IPS DF 6.9 (cell line): ENCODE measurements at places on chromosomes 5 and 9.

DNA sequence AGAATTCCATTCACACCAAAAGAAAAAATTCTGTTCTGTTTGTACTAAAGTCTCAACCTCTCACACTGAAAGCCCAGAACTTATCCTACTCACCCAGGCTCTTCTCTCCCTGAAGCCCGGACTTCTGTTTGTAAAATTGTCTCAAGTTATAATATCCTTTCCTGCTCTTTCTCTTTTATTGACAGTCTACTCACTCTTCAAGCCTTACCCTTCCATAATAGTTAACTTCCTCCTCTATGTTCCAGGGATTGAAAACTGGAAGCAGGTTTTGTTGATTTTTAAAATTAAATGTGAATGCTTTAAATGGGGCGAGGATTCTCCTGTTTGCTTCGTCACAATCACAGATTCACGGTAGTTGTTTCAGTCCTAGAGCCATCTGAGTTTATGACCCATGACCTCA is 51.7 kb upstream of the CCDC112 start:
- no peak for DNase-seq

DNA sequence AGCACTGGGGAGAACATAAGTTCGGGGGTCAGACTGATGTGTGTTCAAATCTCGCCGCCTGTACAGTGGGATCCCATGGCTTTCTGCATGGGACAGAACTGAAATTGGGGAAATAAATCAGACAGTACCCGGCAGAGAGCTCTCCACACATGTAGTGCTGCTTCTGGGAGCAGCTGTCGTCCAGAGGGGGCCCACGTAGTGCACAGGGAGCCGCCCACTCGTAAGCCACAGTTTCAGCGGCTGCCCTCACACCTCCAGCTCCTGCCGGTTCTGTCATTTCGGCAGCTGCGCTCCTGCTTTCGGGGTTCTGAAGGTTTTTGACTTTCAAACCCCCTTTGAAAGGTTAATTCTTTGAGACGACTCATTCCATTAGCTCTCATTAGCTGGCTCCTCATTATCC is 83.1 kb downstream of the OLFM1 start:
- DNase-seq, result no peak

DNA sequence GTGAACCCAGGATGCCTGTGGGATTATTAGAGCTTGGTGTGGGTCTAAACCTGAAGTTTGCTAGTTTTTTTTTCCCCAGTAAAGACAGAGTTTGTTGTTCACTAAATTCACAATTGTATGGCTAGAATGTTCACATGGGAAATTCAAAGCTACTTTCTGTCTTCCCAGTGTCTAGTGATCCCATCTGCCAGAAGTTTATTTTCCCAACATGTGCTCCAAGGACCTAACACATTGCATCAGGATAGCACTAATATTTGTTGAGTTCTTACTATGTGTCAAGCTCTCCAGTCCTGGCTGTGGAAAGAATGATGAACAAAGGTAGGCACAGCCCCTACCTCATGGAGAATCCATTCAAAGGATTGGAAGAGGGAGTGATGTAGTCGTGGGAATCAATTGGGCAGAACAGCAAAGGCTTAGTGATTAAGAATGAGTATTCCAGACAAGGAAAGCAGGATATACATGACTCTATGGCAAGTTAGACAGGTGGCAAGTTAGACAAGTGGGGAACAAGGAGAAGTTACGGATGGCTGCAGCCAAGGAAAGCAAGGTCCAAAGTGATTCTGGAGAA is 521.5 kb upstream of the WWC1 start:
- DNase-seq, result no peak

- no peak for DNase-seq
These were observed 67.1 kb downstream of the ADAMTS2 start for GRCh38 chr5:179278119-179278518.

GRCh38 chr5:143156086-143156485 is 247.4 kb downstream of the NR3C1 start:
- no peak for DNase-seq
